ENCODE measurements at places on chromosomes 2 and 18. TPM values are rescaled to one million over a fixed set of nuclear protein-coding genes. Genes with fewer than 3 reads are reported as not detected.

DNA sequence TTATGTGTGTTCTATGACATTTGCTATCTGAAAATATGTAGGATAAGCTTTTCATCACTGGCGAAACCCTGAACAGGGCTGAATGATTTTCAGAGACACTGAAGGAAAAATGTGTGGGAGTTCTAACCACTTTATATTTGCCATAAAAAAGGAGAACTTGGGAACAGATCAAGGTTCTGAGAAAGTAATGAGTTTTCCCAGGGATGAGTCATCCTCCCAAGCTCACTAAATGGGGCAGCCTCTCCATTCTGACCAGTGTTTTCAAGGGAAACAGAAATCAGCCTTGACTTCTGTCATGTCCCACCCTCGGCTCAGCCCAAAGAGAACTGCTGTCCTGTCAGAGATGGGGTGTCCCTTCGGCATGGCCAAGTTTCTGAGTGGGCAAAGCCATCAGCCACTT lies 2109.8 kb upstream of the CELF4 start:
- no peak for DNase-seq

DNA sequence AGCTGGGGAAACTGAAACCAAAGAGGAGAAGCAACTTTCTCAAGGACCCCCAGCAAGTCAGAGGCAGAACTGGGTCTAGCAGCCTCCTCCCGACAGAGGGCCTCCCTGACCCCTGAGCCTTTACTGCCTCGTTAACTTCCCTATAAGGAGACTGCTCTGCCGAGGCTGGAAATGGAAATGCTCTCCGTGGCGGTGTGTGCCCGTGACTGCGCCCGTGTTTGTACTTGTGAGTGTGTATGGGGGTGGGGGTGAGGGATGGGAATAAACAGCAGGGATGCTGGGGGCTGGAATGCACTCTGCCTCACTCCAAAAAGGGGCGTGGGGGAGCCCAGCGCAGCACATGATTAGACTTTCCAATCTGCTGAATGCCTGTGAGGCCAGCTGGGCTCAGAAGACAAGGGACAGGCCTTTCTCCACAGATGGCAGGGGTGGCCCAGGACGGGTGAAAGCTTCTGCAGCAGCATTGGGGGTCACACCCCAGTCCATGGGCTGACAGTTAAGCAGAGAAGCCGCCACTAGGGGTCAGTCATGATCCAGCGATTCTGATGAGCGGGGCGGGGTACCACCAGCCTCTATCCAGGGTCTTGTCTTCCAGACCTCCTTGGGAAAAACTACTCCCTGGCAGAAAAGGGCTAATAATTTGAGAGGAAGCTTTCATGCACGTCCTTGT lies 26.8 kb downstream of the MPHOSPH10 start:
- peak; percentile 57 for DNase-seq

GRCh38 chr2:141714496-141714895 lies 416.3 kb downstream of the LRP1B start:
- DNase-seq, result no peak

- DNase-seq, result no peak
Measured at GRCh38 chr18:68564351-68564750, 150.6 kb downstream of the TMX3 start.

DNA sequence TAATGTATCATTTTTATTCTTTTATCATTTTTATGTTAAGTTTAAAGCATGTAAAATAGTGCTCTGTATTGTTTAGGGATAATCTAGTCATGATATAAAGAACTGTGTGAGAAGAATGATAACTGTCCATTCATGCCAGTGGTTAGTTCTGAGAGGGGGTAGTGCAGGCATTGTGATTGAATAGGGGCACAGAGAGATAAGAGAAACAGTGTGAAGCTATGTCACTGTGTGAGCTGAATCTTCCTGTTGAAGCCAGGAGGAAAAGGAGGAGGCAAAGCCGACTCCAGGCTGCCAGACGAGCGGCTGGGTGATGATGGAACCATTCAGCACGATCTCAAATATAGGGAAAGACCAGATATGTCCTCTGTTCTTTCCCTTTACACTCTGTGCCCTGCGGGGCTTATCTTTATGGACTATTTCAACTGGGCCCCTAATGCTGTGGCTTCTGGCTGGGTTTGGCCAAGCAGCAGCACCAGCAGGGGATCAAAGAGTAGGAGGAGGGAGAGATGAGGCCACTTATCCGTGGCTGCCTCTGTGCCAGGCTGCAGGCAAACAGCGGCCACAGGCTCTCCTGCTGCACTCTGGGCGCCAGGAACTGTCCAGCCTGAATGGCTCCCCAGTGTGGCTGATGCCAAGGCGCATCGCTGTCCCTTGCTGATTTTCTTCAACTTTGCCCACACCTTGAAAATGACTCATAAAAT lies 128.0 kb downstream of the SPP2 start:
- DNase-seq, result no peak

DNA sequence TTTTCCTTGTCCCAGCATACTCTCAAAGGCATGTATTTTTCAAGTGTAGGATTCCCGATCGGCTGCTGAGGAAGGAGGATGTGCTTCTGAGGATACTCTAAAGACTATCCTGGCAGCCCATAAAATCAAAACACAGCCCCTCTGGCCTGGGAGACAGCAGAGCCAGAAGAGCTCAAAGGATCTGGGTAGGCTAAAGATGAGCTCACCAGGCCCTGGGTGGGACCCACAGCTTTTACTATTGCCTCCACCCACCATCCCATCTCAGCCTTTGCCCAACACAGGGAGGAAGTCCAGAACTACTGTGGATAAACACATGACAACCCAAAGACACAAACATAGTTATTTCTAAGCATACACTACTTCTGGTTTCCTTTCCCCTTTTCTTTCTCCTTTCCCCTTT lies 79.1 kb upstream of the ZFP36L2 start:
- peak; percentile 71 for DNase-seq

DNA sequence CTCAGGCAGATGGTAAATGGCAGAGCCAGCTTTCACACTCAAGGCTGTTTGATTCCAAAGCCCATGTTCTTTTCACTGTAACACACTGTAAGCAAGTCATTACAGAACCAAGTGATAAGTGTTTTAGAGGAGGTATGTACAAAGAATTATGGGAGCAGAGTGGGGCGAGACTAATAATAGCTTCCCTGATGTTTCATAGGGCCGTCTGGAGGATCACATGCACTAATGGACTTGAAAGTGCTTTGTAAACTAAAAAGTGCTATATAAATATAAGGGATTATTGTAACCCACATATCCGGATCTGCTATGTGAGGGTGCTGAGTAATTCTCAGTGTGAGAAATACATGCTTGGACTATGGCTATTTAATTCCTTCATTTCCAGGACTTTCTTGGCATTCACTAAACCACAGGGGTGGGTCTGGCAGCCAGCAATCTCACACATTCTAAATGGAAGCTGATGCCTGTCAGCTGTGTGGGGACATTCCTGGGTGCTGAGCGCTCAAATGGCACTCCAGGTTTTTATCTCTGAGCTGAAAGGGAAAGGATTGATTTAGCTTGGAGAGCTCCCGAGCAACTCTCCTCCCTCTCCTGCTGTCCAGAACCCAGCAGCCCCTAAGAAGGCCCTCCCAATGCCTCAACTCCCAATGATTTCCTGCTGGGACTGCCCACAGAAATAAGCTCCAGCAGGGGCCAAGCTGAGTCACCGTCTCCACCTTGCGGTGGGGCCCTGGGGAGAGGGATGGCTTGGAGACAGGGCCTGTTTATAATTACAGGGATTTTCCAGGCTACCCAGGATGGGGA lies 222.8 kb downstream of the SOX11 start:
- DNase-seq, result peak; percentile 49

DNA sequence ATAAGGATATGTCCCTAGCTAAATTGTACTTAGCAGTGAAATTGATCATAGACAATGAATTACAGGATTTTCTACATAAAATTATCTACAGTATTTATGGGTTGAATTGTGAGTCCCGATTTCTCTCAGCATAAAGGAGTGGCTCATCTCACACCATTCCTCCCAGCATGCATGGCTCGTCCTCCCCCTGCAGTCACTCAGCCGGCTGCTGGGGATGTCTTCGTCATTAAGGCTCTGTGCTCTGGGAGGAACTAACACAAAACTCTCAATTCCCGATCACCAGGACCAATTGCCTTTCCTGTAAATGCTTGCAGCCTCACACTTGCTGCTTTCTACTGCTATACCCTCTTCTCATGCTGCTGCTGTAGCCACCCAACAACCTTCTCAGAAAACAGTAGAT lies 75.9 kb downstream of the TXNL1 start:
- no peak for DNase-seq

ABCB6 gene
- 25.2 TPM for total RNA-seq

DNA sequence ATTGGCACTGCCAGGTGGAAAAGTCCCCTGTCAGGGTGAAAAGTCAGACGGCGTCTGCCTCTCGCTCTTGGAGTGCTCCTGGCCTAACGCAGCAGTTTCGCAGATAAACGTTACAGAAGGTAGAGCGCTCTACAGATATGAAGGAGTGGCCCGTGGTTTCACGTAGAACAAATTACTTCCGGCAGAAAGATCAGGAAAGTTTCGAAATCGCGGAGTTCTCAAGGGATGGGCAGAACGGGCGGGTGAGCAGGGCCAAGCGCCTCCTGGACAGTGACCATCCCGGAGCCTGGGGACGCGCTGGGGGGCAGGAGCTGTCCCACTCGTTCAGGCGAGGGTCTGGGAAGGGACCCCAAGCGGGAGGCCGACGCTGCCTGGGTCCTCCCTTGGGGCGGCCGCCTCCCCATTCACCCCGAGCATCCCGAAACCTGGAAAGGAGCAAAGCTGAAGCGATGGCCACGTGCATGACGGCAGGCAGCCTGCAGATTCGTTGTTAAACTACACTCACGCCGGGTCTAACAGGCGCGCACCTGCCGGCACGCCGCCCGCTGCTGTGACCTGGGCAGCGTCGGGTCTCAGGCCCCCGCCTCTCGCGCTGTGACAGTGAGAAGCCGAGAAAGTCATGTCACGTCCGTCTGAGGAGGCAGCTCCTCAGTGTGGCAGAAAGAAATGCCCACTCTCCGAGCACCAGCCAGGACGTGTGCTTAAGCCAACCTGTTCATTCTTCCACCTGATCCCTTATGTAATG lies 122.9 kb upstream of the SALL3 start:
- no peak for DNase-seq

ATG16L1 gene
- total RNA-seq, result 17.9 TPM

DNA sequence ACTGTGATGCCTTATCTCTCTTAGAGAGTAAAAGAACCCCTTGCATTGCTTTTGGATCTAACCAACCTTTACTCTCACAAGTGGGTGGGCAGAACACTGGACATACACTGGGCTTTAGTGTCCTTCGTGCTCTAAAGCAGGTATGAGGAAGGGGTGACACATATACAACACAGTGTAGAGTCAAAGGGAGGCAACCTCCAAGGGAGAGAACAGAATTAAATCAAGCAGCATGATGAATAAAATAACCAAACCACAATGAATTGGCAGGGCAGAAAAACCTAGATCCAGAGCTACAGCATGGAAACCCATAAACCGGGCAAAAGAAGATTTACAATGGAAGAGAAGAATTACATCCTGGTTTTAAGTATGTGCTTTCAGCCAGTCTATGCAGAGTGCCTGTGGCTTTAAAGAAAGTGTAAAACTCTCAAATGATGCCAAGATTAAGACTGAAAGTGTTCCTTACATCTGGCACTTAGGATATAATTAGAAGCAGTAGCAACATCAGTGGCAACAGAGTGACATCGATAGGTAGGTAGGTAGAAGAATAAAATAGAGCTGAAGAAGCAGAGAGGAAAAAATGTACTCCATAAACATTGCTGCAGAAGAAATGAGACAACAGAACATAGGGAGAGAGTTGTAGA lies 191.7 kb upstream of the ZC3H15 start:
- DNase-seq, result no peak

PAX3 gene
- not detected for total RNA-seq
